ENCODE measurements at places on chromosomes 5 and 9.

DNA sequence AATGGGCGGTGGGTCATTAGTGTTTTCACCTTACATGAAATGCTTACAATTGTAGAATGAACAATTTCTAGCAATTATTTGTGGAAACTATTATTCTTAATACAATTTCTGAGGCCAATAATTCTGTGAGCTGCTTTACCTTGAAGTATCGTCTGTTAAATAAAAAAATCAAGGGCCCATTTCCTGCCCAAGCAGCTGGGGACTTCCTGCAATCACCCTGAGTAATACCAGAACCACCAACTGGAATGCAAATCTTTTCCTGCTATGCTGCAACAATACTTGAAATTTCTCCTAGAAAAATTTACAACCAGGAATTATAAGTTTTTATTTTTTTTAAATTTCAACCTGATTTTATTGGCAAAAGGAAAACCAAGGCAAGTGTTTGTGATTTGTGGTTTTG is 52.6 kb downstream of the ADAMTS16 start:
- peak; percentile 20 for DNase-seq

- no peak for DNase-seq
Measured at GRCh38 chr9:95030920-95031642, 286.4 kb downstream of the FANCC start.

GRCh38 chr9:93464395-93464794 is 11.0 kb upstream of the FAM120AOS start:
- DNase-seq: no peak

DNA sequence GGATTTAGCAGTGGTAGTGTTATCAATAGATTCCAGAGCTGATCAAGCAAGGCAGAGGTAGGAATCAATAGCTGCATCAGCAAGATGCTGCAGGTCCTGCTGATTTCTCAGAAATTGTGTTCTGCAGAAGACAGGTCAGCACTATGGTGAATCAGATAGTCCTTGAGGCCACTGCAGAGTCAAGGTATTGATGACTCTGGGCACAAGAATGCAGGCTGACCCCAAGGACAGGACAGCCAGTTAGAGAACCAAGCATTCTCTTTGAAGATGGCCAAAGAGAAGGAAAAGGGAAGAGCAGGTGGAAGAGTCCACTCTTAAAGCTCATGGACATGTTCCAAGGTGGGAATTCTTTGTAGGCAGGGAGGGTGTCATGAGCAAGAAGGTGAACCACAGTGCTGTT is 28.0 kb downstream of the PRUNE2 start:
- DNase-seq: no peak

- no peak for DNase-seq
Measured at GRCh38 chr5:23703940-23704855, 196.8 kb downstream of the PRDM9 start.

Data from HTR-8/SVneo (cell line).